ENCODE measurements at places on chromosomes 7 and 10.

DNA sequence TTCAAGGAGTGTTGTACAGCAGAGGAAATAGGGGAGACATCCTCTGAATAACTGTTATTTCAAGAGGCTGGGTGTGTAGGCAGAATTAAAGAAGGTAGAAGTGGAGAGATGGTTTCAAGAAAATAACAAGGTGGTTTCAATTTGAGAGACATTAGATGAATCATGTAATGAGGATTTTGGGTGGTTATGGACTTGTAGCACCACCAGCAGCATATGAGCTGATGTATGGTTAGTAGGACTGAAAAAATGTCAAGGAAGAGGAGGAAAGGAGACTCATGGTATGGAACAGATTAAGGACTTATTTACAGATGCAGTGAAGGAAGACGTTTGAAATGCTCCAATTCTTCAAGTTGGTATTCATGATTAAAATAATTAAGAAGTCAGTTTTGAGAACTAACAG is 166.2 kb downstream of the EXOC4 start:
- no peak for DNase-seq

DNA sequence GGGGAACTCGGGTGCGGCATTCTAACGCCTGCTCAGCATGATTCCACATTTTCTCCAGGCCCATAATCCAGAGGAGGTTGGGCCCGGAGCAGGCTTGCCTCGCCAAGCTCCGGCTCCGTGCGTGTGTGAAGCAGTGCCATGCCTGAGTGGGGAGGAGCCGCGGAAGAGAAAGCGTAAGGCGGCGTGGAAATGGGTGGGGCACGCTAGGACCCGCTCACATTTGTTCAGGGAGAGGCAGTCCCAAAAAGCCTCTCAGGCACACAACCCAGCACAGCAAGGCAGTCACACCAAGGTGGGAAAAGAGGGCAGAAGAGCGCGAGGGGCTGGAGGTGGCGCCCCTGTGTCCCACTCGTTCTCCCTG is 695 bp upstream of the VDAC2 start:
- DNase-seq = peak; percentile 78

- DNase-seq = no peak
Measured at GRCh38 chr7:48964074-48964473, 39.7 kb downstream of the CDC14C start.

DNA sequence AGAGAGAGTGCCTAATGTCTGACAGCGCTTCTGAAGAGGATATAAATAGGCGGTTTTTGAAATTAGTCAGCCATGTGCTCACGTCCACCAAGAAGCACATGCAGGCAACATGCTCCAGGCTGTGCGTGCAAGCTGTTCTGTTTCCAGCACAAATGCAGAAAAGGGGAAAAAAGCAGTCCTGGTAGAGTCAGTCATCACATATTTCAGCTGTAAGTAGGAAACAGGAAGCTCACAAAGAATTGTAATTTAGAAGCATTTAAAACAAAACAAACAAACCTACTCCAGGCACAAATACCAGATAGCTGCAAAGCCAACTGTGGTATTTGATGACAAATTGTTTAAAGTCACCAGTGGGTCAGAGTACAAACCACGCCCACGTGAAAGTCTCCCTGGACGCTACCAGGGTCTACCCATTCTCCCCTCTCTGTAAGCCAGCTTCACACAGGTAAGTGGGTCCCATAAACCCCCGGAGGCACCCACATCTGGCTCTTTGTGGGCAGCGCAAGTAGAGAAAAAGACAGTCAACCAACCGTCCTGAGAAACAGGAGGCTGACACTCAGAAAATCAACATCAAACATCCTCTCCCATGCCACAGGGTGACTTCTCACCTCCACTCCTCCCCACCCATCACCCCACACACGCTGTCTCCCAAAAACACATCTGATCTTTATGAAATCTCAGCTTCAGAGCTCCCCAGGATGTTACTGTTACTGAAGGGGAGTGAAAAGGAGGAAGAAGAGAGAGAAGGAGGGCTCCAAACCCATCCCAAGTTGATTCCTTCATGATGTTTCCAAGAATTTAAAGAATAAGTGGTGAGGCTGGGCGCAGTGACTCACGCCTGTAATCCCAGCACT is 186.4 kb downstream of the FAM107B start:
- DNase-seq = peak; percentile 65

DNA sequence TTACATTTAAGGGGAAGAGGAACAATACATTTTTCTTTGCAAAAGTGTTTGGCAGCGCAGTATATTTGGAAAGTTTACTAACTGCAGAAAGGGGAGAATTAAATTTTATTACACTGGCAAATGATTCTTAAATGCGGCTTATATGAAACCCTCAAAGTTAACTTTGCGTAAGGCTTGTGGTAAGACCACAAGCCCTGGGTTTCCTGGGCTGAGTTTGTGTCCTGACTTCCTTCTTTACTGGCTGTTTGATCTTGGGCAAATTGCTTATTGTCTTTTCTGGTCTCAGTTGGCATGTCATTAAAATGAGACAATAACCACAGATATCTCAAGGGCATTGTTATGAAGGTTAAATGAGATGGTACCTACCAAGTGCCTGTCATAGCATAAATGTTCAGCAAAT is 106.8 kb downstream of the GLRX3 start:
- no peak for DNase-seq

GRCh38 chr7:71580027-71580426 is 448.1 kb downstream of the GALNT17 start:
- DNase-seq = no peak

- DNase-seq = no peak
Measured at GRCh38 chr10:121942749-121943416, 15.1 kb upstream of the ATE1 start.

GRCh38 chr7:117083648-117084047 is 130.3 kb downstream of the ST7 start:
- DNase-seq = no peak

GRCh38 chr7:23542752-23543151 is 11.0 kb upstream of the TRA2A start:
- no peak for DNase-seq

- no peak for DNase-seq
Measured at GRCh38 chr7:133674079-133674763, 421.3 kb downstream of the EXOC4 start.

GRCh38 chr10:79082631-79083596 is 14.1 kb downstream of the ZMIZ1 start:
- DNase-seq = no peak

GRCh38 chr10:85794553-85794952 is 572.0 kb downstream of the GRID1 start:
- no peak for DNase-seq

DNA sequence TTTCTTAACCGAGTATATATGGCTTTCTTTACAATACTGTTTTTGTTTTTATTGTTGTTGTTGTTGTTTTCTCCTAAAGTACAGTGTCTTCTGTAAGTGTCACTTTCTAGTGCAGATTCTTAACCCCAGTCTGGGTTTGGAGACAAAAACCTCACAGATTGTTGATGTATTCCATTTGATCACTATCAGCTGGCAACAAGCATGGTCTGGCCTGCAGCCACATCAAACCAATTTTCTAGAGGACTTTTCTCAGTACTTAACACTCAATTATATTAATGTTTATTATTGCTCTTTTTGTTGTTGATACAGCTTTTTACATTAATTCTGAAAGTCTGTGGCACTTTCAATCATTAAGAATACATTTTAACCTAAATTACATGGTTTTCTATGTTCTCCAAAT is 17.1 kb downstream of the LRRN3 start:
- no peak for DNase-seq

DNA sequence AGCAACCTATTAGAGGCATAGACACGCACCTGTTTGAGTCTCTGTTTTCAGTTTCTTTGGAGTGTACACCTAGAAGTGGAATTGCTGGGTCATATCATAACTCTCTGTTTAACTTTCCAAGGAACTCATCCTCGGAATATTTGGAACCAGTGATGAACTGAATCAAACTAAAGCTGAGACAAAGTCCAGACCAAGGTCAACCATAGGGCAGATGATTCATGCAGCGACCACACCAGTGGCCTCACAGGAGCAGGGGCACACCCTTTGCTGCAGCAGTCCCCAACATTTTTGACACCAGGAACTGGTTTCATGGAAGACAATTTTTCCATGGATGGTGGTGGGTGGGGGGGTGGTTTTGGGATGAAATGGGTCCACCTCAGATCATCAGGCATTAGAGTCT is 4.9 kb upstream of the OPTN start:
- DNase-seq = no peak

GRCh38 chr7:39827571-39827970 is 122.5 kb upstream of the CDK13 start:
- DNase-seq = no peak

GRCh38 chr10:87575851-87576250 is 71.2 kb downstream of the MINPP1 start:
- DNase-seq = no peak

GRCh38 chr7:14598978-14599377 is 303.6 kb downstream of the DGKB start:
- no peak for DNase-seq

- DNase-seq = no peak
Measured at GRCh38 chr7:85011127-85011526, 175.7 kb downstream of the SEMA3D start.

GRCh38 chr10:70540089-70540788 is 61.7 kb downstream of the PALD1 start:
- DNase-seq = peak; percentile 46

DNA sequence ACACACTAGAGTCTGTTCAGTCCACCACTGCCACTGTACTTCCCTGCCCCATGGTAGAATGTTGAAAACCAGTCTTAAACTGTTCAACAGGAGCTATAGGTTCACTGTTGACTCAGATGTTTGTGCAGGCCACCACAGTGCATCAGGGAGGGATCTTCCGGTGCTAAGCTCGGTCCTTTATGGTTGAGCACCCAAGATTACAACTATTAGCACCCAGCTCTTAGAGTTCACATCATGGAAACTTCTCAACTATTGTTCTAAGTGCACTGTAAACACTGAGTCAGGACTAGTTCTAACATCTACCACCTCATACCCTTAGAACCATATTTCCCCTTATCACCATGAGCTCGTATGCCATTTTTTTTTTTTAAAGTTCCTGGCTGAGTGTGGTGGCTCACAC is 97.1 kb upstream of the MXI1 start:
- DNase-seq = no peak

- no peak for DNase-seq
Measured at GRCh38 chr7:17668122-17668521, 272.2 kb downstream of the SNX13 start.

DNA sequence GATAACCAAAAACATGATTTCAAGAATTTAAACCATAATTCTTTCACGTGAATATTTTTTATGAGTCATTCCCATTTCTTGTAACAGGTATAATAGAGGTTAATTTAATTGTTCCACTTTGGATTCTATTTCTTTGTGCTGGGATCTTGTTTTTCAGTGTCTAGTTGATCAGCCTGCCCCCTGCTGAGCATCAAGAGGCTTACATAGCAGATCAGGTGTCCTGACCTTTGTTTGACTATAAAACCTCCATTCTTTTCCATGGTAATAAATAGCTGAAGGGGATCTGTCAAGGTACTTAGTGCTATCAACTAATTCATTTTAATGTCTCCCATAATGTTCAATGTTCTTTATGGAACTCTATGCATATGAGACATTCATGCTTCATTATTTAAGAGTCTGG is 4.9 kb downstream of the COL17A1 start:
- no peak for DNase-seq

DNA sequence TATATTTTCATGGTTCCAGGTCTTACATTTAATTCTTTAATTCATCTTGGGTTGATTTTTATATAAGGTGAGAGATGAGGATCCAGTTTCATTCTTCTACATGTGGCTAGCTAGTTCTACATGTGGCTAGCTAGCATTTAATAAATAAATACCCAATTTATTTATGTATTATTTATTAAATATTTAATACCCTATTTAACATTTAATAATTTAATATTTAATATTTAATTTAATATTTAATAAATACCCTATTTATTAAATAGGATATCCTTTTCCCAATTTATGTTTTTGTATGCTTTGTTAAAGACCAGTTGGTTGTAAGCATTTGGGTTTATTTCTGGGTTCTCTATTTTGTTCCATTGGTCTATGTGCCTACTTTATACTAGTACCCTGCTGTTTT is 111.0 kb upstream of the PCLO start:
- no peak for DNase-seq

DNA sequence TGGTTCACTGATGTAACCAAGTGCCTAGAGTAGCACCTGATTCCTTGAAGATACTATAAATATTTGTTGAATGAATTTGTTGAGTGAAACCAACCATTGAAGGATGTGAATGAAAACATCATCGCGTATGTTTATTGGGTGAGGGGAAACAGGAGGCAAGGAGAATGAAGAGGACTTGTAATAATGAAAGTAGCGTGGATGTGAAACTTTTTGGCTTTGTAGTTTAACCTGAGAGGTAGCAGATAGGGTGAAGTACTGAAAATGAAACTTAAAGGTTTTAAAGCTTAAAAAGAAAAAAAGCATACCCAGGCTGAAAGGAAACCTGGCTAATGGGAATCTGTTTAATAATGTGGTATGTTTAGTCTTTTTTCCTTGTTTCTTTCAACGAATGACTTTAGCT is 5.2 kb downstream of the CCNY start:
- no peak for DNase-seq

DNA sequence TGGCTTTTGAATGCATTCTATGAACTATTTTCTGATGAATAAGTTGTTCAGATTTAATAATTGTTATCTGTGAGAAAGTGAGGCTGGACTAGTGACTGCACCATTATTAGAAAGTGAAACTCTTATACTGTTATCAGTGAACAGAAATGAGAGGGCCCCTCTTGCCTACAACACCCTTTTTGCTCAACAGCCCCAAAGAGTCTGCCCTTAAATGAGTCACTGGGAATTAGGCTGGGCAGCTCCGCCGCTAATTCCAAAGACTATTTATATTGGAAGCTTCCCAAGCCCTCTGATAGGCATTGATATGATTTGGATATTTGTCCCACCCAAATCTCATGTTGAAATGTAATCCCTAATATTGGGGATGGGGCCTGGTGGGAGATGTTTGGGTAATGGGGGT is 7.0 kb upstream of the CYP2C18 start:
- DNase-seq = no peak

- DNase-seq = no peak
Measured at GRCh38 chr10:125127986-125128385, 32.4 kb downstream of the CTBP2 start.

GRCh38 chr10:105769248-105770184 is 1128.4 kb downstream of the SORCS3 start:
- no peak for DNase-seq

DNA sequence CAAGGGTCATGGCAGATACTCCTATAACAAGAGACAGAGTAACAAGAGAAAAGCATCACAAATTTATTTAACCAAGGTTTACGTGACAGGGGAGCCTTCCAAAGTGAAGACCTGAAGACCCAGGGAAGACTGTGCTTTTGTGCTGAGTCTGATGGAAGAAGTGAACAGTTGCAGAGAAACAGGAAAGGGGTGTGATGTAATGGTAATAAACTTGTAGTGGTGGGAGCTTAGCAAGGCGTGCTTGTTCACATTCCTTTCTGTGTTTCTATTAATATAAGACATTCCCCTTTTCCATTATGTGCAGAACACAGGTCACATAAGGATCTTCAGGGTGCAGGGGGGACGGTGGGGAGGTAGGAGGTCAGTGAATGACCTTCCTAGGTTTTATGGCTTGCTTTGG is 25.5 kb upstream of the C10orf67 start:
- DNase-seq = no peak

- DNase-seq = no peak
Measured at GRCh38 chr7:148505645-148506375, 84.8 kb upstream of the C7orf33 start.

GRCh38 chr10:81444242-81444929 is 430.6 kb upstream of the NRG3 start:
- no peak for DNase-seq
